ENCODE measurements at places on chromosomes 4 and X.

- DNase-seq, result no peak
Observed at GRCh38 chr4:111499291-111499690, 646.0 kb upstream of the FAM241A start.

DNA sequence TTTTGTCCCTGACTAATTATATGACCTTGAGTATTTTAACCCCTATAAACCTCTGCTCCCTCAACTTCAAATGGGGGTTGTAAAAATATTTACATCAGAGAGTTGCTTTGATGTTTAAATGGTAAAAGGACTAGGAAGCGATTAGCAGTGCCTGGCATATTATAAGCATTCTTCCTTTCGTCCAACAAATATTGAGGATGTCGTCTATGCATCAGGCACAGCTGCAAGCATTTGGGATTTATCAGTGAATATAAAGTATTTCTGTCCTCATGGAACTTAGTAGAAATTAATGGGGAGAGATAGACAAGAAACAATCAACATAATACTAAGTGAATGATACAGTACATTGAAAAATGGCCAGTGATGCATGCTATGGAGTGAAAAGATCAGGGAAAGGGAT lies 115.5 kb upstream of the EDNRA start:
- no peak for DNase-seq

DNA sequence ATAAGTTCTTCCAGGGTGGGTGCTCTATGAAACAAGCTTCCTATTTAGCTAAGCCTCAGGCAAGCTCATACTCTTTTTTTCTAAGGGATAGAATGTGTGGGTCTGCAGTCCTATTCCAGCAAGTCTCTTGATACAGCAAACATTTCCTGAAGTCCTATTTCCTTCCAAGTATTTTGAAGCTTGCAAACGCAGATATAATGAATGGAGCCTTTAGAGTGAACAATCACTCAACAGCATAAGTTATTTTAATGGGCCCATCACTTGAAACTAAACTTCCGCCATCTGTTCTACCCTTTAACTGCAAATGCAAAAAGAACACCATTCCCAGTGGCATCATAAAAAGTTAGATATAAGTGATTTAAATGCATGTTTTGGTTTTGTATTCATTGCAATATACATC lies 108.3 kb upstream of the TAPT1 start:
- DNase-seq, result no peak

DNA sequence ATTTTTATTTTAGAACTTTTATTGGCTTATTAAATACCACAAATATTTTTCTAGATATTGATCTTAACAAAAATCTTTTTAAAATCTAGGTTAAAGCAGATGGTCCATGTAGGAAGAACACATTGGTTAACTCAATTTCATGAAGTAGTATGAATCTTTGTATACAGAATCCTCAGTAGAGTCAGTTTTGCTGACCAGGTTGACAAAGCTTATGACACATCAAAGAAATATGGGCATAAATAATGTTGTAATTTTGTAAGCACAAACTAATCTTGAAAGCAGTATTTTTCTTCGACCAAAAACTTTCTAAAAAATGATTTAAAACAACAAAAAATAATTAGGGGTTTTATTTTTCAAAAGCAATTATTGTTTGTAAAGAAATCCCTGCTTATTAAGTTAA lies 479.3 kb upstream of the PCDH10 start:
- no peak for DNase-seq

DNA sequence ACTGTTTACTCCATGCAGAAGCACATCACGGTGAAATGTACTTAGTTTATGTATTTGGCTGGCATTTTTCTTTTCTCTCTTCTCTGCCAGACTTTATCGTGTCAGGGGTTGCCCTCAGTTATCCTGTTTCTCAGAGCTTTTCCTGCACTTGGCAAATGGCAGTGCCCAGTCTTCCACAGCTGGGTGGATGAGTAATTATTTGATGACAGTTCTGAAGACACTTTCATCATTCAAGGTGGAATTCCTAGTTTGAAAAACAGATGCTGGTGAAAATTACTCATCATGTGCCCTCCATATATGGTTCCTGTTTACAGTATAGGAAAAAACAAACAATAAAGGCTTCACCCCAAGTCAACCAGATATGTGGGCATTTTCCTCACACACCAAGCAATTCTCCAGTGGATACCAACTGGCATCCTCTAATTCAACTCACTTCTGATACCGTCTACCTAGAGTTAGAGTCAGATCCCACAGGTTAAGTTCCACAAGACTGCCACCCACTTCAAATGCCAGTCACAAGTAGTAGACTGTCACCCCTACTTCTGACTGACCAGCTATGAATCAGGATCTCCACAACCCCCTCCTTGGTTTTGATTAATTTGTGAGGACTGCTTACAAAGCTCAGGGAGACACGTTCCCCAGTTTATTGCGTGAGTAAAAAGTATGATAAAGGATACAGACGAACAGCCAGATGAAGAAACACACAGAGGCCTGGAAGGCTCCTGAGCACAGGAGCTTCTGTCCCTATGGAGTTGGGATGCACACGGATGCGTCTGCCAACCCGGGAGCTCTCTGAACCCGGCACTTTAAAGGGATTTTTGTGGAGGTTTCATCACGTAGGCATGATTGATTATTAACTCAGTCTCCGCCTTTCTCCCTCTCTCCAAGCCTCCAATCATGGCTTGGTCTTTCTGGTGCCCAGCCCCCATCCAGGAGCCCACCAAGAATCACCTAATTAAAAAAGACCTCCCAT lies 72.9 kb downstream of the CLDN34 start:
- DNase-seq, result no peak

Measured in immature natural killer cell (primary cell).